CD4-positive, alpha-beta T cell treated with Interleukin-17A for 1 hour (primary cell): ENCODE measurements at places on chromosomes 2 and 18.

GRCh38 chr18:63244607-63245006 is 75.0 kb downstream of the BCL2 start:
- DNase-seq = no peak

DNA sequence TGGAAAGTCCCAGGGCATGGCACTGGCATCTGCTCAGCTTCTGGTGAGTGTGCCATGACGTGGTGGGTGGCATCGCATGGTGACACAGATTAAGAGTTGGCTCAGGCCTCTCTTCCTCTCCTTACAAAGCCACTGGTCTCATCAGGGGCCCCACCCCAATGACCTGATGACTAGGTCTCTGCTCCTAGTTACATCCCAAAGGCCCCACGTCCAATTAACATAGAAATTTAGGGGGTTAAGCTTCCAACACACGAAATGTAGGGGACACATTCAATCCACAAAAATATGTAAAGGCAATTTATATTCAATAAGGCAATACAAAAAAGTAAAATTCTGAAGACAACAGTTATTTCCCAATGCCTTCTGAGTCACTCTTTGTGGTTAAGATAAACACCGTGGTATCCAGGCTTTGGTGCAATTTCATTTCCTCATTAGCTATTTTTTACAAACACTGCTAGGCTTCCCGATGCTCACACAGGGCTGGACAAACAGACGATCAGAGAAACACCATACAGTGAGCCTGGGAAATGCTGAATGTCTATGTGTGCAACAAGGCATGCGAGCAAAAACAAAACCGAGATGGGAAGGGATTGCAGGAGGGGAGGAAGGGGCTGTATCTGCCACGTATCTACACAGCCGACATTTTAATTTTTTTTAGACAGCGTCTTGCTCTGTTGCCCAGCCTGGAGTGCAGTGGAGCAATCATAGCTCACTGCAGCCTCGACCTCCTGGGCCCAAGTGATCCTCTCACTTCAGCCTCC is 67.2 kb downstream of the MBP start:
- DNase-seq = peak; percentile 67

- DNase-seq = no peak
Measured at GRCh38 chr18:3554811-3555427, 104.9 kb downstream of the TGIF1 start.

DNA sequence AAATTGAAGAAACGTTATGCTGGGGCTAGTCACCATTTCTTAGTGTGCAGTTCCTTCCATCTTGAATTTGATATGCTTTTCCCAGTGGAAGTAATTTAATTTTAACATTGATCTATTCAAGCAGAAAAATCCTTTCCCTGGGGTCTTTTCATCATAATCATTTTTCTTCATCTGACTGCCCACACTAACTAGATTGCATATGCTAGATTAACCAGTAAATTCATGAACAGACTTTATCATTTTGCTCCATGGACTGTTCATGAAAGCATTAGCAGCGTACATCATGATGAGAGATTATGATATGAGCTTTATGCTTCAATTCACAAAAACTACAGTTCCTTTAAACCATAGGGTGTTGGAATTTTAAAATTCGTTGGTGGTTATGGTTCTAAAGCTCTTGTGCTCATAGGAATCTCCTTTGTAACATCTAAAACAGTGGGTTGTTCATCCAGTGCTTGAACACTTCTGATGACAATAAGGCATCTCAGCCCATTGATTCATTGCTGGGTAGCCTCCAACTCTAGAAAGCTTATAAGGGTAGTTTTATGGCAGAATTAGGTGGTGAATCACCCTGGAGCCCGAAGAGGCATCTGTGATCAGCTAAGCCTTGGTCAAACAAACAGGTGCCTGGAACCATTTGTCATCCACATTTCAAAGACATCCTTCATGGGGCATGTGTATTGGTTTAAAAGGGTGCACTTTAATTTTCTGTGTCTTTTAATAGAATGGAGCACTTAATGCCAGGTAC is 77.2 kb upstream of the NDUFV2 start:
- no peak for DNase-seq

DNA sequence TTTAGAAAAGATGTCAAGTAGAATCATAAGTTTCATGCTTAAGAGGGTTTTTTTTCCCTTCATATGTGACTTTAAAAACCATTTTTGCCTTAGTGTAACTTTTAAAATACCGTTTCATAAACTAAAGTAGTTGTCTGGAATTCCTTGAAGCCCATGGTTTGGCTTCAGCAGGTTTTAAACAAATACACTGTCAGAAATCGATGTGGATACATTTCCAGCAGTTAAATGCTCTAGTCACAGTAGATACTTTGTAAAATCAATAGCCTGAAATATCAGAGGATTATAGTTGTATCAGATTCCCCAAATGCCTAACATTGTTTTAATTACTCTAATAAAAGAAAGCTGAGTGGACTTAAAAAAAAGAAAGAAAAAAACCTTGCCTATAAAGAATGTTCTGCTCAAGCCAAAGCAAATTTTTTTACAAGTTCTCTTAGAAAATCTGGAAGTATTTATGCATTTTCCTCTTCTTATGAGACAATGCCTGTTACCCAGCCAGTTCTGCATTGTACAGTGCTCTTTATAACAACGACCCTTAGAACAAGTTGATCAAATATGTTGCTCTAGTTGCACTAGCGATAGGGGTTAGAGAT is 260.5 kb downstream of the LTBP1 start:
- no peak for DNase-seq

DNA sequence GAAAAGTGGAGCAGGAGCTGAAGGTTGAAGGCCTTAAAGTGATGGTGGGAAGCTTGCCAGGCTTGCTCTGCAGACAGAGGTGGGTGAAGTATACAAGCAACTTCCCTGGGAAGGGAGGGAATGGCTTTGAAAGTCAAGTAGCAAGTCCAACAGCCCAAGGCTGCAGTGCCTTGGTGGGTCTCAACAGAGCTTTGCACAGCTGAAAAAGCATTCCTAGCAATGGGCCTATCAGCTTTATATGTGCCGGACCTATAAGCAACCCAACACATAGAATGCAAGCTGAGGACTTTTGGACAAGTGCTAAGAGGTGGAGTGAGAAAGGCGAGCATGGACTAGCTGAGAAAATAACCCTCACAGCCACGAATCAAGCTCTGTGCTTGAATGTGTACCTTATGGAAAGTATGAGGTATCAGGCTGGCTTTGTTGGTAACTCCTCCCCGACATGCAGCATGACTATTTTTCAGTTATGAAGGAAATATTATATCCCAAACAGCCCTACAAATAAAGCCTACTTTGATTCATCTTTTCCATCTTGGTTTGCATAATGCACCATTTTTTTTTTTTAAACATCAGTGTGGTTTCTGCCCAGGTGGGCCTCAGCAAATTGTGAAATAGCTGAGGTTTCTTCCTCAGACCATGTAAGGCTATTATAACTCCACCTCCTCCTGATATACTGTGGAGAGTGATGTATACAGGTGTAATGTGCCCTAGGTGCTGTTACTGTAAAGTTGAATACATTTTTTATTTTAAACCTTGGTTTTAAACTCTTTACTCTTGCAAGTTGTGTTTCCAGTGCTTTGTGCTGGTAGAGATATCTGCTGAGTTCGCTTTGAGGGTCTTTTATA is 241.4 kb upstream of the CXCR4 start:
- DNase-seq = no peak
